Progenitor cell of endocrine pancreas (in vitro differentiated cells): ENCODE measurements at places on chromosomes 1 and 21. TPM values are rescaled to one million over a fixed set of nuclear protein-coding genes. Genes with fewer than 3 reads are reported as not detected.

The KIF21B gene
- total RNA-seq, result 10.1 and 11.4 TPM in 2 replicates

The DMBX1 gene
- total RNA-seq, result not detected in 2 replicates

The TRIM46 gene
- 21.1 and 25.7 TPM in 2 replicates for total RNA-seq

The FCN3 gene
- total RNA-seq, result not detected in 2 replicates
